Stomach (tissue), 19 donors: ENCODE measurements at places on chromosomes 4 and X. TPM values are rescaled to one million over a fixed set of nuclear protein-coding genes. Genes with fewer than 3 reads are reported as not detected.

DNA sequence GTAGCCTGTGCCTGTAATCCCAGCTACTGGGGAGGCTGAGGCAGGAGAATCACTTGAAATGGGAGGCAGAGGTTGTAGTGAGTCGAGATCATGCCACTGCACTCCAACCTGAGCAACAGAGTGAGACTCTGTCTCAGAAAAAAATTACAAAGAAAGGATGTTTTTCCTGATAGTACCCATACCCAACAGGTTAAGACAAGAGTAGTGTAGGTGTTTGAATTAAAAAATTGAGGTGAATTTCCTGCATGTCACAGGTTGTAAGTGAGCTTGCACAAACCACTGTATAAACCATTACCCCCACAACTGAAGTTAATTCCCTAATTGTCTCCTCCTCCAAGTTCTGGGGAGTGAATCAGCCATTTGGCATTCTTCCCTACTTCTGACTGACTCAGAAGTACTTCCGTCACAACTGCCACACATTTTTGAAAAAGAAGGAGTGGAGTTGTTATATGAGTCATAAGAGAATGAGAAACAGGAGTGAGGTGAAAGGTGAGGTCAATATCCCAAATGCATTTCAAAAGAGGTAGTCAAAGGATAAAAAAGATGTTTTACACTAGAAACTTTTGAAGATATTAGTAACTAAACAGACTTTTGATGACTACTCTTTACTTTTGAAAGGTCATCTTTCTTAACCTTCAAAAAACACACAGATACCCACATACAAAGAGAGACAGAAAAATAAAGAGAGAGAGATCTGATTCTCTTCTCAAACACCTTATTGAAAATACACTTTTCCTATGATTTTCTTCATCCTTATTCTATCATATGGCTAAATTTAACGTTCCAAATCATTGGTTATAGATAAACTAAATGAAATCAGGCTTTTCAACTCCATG is 134.5 kb downstream of the BTC start:
- peak; percentile 88 for DNase-seq

ASB5 gene
- total RNA-seq: 10.1 TPM

GPRASP3 gene
- total RNA-seq: 0.45 TPM

DNA sequence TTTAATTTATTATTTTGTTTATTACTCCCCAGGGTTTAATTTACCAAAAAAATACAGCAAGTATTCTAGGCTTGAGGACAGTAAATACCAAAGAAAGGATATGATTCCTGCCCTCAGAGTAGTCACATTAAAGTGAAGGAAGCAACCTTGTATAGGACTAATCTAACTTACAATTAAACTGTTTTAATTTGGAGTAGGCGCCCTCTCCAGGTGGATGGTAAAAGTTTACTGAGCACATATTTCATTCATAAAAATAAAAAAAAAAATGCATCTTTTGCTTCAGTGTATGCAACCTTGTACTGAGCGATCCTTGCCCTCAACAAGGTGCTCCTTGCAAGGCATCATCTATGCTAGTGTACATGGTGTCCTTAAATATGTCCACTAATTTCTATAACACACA is 72.0 kb upstream of the MAGEB16 start:
- DNase-seq: peak; percentile 20

PCDH10 gene
- total RNA-seq: 1.7 TPM
